ENCODE measurements at places on chromosomes 1 and 21.

GRCh38 chr1:69377507-69377906 lies 190.2 kb upstream of the LRRC7 start:
- DNase-seq, result no peak

DNA sequence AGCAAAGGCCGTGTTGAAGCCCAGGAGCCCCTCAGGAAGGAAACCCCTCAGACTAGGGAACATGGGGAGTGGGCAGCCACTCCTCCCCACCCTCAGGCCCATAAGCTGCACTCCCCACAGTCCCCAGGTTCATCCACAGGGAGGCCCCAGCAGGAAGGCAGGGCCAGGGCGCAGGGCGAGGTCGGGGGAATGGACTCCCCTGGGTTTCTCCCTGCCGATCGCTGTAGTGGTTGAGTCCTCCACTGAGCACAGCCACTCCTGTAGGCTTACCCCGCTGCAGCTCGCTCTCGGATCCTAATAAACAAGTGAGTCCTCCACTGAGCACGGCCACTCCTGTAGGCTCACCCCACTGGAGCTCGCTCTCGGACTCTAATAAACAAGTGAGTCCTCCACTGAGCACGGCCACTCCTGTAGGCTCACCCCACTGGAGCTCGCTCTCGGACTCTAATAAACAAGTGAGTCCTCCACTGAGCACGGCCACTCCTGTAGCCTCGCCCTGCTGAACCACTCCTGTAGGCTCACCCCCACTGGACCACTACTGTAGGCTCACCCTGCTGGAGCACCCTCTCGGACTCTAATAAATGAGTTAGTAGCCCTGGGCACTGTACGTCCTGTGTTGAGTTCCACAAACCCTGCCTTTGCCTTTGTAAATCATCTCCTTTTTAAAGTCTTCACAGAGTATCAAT lies 16.2 kb upstream of the COL18A1 start:
- no peak for DNase-seq

- DNase-seq, result no peak
Measured at GRCh38 chr1:112061056-112061455, 71.6 kb upstream of the KCND3 start.

GRCh38 chr1:225914947-225915346 lies 9.1 kb downstream of the PYCR2 start:
- DNase-seq, result no peak
